ENCODE measurements at places on chromosomes 12 and 14. TPM values are rescaled to one million over a fixed set of nuclear protein-coding genes. Genes with fewer than 3 reads are reported as not detected.

STX2 gene
- total RNA-seq: 19.8 TPM

GRIN2B gene
- not detected for total RNA-seq

DNA sequence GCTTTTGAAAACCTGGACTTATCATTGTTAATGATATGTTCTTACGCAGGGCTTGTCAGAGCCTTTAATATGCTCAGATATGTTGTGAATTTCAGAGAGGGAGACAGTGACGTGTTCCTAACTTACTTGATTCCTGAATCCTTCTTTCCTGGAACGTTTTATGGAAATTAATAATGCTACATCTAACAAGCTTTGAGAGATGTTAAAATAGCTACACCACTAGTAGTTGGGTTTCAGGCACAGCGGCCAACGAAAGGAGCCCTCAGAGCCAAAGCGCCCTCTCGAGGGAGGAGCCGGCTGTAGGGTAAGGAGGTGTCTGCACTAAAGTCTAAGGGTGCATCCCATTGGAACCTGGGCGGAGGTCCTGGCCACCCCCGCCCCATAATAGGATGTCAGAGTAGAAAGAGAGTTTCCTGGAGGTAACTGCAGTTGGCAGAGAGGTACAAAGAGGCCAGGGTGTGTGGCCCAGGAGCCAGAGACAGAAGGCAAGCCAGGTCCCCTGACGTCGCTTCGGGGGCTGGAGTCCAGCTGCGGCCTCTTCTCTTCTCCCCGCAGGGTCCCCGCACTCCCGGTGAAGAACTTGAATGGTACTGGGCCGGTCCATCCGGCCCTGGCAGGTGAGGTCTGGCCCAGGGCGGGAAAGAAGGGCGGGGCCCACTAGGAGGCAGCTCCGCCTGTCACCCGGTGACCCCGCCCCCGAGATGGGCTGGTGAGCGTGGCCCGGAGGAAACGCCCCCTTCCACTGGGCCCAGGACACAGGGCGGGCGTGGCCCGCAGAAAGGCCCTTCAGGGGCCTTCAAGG is 36.3 kb downstream of the DTX1 start:
- peak; percentile 72 for DNase-seq

DNA sequence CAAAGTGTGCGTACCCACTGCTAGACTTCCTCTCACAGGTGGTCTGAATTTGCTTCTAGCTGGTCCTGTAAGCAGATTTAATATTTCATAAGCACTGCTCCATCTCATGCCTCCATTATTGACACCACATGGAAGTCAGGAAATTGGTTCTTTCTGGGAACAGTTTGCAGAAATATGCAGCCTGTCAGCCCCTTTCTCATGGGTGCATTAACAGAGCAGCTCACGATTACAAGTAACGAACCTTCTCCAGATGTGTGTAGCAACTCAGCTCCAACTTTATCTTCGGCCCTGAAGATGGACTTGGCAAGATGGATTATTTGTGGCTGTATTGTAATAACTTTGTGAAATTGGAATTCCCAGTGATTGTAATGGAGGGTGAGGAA is 214.5 kb upstream of the DDHD1 start:
- DNase-seq: no peak

YBX3 gene
- 60.8 TPM for total RNA-seq

DNA sequence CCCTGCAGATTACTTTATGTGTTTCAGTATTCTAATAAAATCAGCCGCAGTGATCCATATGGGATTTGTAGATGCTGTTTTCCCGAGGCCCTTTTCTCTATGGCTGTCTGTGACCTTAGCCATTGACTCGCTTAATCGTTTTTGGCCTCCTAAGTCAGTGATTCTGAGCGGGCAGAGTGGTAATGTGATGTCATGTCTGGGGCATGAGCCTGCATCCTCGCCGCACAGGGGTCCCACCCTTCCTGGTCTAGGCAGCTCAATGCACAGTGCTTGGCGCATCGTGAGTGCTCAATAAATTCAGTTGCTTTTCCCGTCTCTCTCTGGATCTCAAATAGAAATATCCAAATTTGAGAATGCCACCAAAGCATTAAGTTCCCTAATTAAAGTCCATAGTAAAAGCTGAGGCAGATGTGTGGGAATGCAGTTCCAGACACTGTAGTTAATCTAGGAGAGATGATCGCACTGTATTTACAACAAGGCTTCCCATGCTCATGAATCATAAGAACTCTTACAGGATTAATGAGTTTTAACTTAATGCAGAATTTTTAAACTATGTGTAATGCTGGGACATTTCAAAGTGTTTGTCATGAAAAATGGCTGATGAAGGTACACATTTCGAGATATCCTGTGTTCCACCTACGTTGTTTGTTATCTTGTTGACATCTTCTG is 29.3 kb downstream of the HMGA2 start:
- DNase-seq: no peak

- DNase-seq: no peak
These were observed 4.8 kb downstream of the CDKN1B start for GRCh38 chr12:12721814-12722434.

DNA sequence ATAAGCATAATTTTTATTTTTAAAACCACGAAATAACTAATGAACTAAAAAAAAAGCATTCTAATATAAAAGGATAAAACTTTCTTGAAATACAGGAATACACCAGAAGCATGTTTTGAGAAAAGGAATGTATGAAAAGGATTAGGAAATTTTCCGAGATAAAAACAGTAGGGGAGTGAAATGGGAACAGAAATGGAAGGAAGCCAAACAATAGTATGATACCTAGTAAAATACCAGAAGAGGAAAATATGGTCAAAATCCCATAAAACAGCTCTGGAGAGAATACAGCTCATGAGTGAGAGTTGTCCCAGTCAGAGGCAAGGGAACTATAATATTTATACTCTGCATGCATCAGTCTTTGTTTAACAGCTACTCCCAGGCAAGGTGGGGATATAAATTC is 1016.2 kb downstream of the SLC6A15 start:
- DNase-seq: no peak

GRCh38 chr12:109871668-109872314 is 8.6 kb downstream of the GLTP start:
- DNase-seq: no peak

DNAJC22 gene
- total RNA-seq: not detected

FGF23 gene
- total RNA-seq: not detected

PTPN21 gene
- not detected for total RNA-seq

A2M gene
- total RNA-seq: not detected

- no peak for DNase-seq
These were observed 100.3 kb downstream of the LIN7A start for GRCh38 chr12:80837342-80837978.

GRCh38 chr14:67335781-67336180 is 23.8 kb downstream of the ATP6V1D start:
- DNase-seq: peak; percentile 31

DNA sequence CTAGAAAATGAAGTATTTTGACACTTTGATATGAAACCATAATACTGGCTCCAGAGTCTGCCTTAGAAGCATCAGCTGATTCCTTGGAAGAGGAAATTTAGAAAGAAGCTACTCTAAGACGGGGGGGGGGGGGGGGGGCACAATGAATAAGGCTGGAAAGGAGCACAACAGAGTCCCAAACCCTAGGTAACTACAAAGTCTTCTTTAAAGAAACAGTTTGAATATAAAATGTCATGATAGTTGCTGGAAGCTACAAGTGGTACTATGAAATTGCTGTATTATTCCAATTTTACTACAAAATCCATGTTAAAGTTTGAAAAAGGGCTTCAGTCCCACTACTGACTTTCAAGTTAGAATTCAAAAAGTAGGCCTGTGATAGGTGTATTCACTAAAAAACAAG is 31.6 kb downstream of the CDK17 start:
- no peak for DNase-seq

THTPA gene
- total RNA-seq: 21.5 TPM

INHBC gene
- total RNA-seq: 0.17 TPM

GRCh38 chr14:61330511-61330910 is 9.1 kb downstream of the PRKCH start:
- DNase-seq: no peak

DNA sequence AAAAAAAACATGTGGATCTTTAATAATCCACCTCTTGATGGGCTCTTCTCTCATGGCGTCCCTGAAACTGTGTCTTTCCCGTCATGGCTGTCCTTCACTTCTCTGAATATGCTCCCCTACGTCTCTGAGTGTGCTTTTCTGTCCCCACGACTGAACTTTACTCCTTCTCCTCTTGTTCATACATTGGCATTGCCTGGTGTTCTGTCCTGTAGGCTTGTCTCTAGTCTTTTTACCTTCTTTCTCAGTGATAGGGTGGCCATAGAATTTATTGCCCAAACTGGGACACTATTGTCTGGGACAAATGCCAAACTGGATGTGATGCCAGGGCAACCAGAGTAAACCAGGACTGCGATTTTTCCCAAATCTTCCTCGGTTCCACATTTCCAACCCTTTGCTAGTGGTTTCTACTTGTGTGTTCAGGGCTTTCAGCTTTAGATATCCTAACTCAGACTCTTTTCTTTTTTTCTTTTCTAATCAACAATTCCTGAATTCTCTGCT is 202.2 kb downstream of the ATP23 start:
- DNase-seq: no peak

DNA sequence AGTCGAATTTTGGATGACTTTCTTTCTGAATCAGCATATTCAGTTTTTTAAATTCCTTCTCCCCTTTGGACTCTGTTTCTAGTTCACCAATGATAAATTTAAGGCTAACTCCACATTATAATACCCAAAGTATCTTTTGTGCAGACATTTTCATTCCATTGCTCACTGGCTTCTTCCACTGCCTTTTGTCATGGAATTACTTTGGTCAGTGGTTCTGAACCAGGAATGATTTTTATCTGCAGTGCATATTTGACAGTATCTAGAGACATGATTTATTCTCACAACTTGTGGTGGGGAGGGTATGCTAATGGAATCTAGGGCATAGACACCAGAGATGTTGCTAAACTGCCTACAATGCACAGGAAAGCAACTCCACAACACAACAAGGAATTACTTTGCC is 234.4 kb upstream of the PRKD1 start:
- DNase-seq: no peak

GRCh38 chr12:85820101-85820500 is 16.1 kb downstream of the RASSF9 start:
- no peak for DNase-seq

GRCh38 chr14:29627137-29627536 is 300.5 kb downstream of the PRKD1 start:
- DNase-seq: no peak

DNA sequence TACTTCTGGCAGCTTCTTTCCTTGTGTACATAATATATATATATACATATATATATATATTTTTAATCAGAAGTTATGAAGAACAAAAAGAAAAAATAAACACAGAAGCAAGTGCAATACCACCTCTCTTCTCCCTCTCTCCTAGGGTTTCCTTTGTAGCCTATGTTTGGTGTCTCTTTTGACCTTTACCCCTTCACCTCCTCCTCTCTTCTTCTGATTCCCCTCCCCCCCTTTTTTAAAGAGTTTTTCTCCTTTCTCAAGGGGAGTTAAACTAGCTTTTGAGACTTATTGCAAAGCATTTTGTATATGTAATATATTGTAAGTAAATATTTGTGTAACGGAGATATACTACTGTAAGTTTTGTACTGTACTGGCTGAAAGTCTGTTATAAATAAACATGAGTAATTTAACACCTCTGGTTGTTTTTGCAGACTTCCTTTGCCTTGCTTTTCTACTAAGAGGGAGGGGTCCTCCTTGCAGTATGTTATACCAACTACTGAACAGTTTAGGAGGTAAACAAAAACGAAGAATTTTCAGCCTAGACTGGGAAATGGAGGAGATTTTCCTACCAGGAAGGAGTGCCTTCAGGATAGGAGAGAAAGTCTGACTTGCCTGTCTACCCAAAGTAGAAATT is 3.6 kb upstream of the RPS26 start:
- DNase-seq: no peak

DNA sequence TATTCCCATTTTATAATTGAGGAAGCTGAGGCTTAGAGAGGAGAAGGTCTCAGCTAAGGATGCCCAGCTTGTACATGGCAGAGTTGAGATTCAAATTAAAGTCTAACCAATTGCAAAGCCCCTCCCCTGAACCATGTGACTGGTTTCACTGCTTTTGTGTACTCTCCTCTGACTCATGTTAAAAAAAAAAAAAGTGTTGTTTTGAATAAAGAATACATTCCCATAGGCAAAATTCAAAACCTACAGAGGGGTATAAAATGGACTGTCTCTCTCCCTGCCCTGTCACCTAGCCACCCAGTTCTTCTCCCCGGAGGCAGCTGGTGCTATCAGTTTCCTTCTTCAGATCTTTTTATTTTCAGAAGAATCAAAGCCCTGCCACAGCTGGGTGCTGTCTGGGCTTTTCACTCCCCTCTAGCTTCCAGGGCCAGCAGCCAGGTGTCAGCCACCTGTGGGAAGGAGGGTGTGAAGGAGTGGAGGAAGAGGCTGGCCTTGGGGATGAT is 5.4 kb downstream of the PSMD9 start:
- no peak for DNase-seq

DNA sequence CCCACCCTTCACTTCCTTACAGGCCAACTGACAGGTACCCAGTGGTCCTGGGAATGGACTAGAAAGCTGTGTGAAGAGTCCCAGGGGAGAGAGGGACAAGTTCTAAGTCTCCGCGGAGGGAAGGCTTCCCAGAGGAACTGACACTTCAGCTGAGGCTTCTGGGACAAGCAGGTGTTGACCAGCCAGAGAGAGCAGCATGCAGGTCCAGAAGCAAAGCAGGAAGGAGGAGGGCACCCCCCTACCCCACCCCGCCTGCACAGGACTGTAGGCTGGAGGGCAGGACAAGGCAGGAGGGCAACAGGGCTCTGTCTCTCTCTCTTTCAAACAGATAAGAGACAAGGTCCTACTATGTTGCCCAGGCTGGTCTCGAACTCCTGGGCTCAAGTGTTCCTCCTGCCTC is 58.2 kb upstream of the CORO1C start:
- DNase-seq: no peak

DNA sequence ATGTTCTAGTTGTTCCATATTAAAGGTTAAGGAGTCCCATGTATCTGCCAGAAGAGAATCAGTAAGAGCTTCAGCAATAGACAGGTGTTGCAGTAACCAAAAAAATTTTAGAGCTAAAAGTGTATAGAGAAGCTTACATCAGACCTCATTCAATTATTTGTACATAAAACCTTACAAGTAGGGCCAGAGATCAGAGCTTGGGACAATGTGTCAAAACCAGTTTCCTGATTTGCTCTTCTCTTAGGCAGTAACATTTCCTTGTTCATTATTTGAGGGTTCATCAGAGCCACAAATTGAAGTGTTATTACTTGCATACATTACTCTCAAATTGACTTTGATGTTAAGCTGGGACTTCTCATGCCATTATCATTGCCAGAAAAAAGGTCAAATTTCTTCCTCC is 55.5 kb upstream of the ATXN7L3B start:
- DNase-seq: no peak

DNA sequence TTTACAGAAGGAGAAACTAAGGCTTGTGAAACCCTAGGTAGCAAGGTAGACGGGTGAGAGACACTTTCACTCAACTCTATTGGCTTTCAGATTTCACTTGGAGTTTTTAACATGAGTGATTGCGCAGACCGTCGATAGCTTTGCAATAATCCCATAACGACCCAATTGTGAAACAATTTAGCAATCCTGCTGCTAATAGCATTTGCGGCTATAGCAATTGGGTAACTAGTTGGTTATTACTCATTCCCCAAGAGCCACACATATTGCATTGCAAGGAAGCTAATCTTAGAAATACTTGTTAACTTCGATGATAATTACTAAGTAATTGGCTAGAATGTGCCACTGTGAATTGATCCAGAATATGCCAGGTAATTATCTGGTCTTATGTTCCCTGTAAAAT is 159.9 kb upstream of the NOS1 start:
- DNase-seq: no peak

RIPK3 gene
- 77.6 TPM for total RNA-seq

All from B cell (primary cell).